G401 (cell line): ENCODE measurements at places on chromosomes 4 and X.

GRCh38 chrX:28398342-28398741, 188.9 kb upstream of the IL1RAPL1 start:
- DNase-seq: no peak

GRCh38 chr4:76957004-76957738, 7.6 kb downstream of the SEPTIN11 start:
- no peak for DNase-seq

GRCh38 chr4:61004651-61005170, 195.4 kb upstream of the ADGRL3 start:
- DNase-seq: no peak

DNA sequence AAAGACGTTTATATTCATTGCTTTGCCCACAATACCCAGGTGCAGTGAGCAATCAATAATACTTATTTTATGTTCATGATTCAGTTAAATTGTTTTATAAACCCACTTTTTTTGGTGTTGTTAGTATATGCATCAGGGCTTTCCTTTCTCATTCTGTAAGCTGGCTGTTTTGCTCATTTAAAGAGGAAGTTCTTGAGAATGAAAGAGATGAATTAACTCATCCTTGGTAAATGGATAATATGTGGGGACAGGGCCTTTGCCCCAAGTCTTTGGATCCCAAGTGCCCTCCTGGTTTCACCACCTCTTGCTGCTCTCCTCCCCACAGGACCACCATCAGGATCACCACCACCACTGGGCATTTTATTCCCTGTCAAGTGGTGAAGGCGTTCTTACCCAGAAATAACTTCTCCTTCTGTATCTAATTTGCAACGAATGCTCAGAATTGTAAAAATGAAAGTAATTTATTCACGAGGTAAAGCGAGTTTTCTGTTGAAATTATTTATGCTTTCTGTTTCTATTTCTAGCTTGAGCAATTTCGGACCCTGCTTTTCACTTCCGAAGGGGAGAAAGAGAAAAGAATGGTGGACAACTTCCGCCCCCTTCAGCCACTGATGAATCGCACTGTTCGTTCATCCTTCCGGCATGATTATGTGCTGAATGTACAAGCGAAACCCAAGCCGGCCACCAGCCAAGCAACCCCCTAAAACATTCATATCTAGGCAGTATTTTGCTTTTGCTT, 8.2 kb upstream of the ZRSR2 start:
- no peak for DNase-seq

DNA sequence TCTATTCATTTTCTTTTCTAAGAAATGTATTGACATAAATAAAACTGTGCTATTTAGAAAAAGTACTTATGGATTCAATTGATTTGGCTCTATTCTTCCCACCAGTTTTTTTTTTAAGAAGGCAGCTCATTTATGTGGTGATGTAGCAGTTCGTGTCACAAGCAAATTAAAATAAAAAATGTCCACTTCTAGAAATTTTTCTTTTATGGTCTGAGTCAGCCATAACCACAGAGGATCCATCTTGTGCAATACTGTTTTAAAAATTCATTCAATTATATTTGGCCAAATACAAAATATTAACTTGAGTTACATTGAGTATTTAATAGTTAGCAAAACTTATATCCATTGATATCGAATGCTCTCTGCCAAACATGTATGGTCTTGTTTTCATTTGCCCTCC, 207.9 kb upstream of the FAT1 start:
- DNase-seq: no peak

GRCh38 chr4:87036713-87037112, 101.9 kb downstream of the AFF1 start:
- DNase-seq: no peak

DNA sequence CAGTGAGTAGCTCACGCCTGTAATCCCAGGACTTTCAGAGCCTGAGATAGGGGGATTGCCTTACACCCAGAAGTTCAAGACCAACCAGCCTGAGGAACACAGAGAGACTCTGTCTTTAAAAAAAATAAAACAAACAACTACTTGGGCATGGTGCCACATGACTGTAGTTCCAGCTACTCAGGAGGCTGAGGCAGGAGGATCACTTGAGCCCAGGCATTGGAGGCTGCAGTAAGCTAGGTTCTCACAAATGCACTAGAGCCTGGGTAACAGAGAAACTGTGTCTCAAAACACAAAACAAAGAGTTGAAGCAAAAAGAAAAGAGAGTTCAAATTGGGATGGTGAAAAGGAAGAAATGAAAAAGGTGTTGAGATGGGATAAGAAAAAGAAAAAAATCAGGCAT, 10.8 kb downstream of the CAMK2D start:
- DNase-seq: no peak

GRCh38 chrX:110046971-110047370, 44.1 kb downstream of the TMEM164 start:
- no peak for DNase-seq

- DNase-seq: no peak
Observed at GRCh38 chr4:21476757-21477156, 471.8 kb downstream of the KCNIP4 start.

DNA sequence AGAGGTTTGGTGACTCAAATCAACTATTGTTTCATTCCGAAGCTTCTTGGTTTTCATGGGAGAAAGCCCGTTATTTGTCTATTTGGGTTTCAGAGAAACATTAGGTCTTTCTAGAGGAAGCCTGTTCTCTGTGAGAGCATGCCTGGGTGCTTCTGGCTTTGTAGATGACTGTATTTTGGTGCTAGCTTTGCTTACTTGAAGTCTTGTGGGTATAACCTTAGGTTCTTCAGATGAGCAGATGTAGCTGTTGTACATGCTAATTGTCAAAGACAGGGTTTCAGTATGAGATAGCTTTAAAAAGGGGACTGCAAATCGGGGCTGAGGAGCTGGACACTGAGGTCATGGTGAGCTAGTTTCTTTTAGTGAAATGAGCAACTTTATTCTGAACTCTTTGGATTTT, 7.9 kb upstream of the STOX2 start:
- DNase-seq: no peak

GRCh38 chr4:37540486-37540885, 145.7 kb downstream of the RELL1 start:
- peak; percentile 5 for DNase-seq

DNA sequence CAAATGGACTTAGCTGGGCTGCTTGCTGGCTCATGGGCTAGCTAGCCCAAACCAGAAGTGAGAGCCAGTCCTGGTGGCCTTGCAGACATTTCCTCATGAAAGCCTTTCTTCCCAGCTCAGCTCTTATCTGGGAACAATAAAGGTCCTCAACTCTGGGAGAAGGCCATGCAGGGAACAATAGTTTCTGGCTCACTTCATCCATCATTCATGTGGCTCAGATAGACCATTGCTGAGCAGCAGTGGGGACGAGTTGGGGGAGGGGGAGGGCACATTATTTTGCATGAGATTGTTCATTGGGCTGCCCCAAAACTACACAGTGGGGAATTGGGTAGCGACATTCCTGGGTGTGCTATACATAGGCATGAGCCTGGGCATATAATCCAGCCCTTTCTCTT, 47.6 kb downstream of the NHSL2 start:
- DNase-seq: no peak

DNA sequence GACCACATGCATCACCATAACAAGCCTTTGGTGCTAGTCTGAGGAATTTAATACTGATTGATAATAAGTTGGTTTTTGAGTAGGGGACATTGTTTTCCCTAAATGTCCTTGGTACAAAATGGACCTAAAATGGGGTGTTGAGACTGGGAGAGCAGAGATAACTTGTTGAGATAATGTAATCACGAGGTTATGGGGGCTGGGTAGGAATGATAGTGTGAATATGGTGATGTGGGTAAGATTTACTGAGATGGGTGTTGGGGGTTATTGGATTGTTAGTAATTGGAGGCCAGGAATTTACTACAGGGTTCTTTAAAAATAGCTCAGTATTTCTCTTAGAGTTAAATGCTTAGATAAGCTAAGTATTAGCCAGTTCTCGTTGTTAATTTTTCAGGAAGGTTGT, 3.9 kb downstream of the BMP2K start:
- DNase-seq: no peak

DNA sequence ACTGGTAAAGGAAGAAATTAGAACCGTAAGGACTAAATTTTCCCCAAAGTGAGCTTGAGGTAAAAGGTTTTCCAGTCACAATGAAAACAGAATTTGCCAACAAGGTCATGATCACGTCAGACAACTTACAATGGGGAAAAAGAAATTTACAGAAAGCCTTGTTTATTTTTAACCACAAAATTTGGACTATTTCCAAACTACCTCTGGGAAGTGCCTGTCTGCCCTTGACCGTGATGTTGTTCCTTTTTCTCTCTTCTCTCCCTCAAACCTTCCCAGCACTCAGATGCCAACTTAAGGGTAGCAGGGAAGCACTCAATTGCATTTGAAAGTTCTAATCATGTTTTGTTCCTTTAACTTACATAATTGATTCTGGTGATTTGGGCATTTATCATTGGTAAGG, 32.5 kb downstream of the MEPE start:
- DNase-seq: no peak

GRCh38 chr4:46323891-46324416, 66.0 kb downstream of the GABRA2 start:
- DNase-seq: no peak

DNA sequence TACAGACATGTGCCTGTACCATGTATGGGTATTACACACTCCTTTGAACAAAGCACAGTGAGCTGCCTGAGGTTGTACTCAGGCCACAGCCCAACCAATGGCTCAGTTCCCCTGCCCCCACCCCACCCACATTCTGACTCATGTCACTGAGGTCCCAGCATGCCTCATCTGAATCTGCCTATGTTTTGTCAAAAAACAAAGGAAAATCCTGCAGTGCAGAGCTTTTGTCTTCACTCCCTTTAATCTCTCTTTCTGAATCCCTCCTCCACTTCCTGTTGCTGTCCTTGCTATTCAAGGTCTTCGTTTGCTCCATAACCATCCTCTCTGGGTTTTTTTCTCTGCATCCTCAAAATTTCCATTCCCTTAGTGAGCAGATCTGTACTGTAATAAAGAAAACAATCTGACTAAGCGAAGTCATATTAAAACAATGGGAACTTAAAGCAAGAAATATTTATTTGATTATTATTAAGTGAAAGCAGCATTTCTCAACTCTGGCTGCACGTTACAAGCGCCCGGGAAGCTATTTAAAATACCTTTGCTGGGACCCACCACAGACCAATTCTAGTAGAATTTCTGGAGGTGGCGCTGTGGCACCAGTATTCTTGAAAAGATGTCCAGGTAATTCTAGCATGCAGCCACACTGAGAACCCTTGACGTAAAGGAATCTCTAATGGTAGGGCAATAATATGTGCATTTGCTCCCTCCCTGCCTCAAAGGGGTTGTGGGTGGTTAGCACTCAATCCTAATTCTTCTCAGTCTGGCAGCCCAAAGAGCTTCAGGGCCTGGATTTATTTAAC, 8.7 kb downstream of the GUCY2F start:
- DNase-seq: no peak
